Fibroblast of skin of left quadriceps (primary cell): ENCODE measurements at places on chromosomes 3 and 15.

GRCh38 chr15:71248386-71248785, 133.1 kb downstream of the THSD4 start:
- no peak for DNase-seq

DNA sequence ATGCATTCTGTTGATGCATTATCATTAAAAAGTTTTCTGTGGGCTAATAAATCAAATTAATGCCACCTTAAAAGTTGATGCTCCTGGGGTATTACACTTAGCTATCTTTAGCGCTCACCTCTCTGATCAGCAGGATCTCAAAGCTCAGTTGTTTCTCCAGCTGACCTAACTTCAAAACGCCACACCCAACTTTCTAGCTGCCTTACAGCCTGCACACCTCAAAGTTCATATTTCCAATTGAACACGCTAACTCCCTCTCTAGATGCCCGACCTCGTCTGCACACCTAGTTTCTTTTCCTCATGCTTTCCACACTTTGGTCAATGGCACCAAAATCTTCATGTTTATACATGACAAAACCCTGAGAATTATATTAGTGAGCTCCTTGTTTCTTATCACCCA, 98.2 kb upstream of the AGTR1 start:
- no peak for DNase-seq

GRCh38 chr3:40872258-40872920, 326.9 kb upstream of the CTNNB1 start:
- no peak for DNase-seq

GRCh38 chr3:114902691-114903101, 244.4 kb downstream of the ZBTB20 start:
- no peak for DNase-seq

DNA sequence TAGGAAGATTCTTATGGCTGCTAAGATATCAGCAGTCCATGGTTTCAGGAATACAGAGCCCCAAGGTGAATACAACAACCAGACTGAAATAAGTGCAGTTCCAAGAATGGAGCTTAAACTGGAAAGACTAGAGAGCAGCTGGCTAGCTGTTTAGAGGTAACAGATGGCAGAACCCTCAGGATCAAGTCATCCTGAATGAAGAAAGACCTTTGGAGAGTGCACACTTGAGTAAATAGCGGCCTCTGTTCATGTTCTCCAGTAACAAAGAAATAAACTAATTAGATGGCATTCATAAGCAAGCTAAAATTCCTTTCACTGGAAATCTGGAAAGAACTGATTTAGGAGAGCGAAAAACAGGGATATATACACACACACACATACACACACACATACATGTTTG, 968.4 kb downstream of the FHIT start:
- DNase-seq, result no peak

GRCh38 chr3:149547954-149548668, 73.6 kb downstream of the TM4SF4 start:
- no peak for DNase-seq

- no peak for DNase-seq
Measured at GRCh38 chr15:69008056-69008455, 6.4 kb upstream of the NOX5 start.

DNA sequence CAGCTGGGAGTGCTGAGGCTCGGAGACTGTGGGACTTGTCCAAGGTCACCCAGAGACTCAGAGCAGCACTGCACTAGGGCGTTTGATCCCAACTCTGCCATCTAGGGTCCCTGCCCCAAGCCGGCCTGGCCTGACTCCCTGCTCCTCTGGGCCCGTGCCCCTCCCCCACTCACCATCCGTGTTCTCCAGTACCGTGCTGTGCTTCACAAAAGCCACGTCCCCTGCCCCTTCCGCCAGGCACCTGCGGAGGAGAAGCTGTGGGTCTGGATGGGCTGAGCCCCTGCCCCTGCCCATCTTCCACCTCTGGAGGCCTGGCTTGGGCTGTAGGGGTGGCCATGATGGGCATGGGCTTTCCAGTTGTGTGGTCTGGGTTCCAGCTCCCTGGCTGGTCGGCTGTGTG, 8.4 kb downstream of the MELTF start:
- no peak for DNase-seq

- DNase-seq, result no peak
Measured at GRCh38 chr3:112817271-112817670, 29.4 kb downstream of the CD200R1L start.

DNA sequence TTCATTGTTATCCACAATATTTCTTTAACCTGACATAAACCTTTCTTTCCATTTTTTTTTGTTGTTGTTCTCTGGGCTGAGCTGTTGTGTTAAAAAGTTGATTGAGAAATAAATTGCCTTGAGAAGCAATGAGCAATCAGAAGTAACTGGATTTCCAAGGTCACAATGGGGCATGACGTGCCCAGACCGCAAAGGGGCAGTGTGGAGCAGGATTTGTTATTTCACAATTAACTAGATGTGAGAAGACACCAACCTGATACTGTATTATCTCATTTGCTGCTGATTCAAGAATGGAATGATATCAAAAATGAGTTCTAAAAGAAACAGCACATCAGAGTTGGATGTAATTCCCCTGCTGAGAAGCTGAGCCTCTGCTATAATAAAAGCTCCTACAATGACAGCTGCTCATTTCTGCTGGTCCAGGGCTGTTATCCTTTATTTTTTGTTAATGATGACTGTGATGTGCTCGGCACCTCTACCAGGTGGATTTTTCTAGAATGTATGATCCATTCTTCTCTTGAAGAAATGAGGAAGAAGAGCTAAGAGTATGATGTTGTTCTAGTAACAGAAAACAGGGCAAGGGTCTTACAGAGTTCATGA, 28.1 kb downstream of the CPNE4 start:
- no peak for DNase-seq

DNA sequence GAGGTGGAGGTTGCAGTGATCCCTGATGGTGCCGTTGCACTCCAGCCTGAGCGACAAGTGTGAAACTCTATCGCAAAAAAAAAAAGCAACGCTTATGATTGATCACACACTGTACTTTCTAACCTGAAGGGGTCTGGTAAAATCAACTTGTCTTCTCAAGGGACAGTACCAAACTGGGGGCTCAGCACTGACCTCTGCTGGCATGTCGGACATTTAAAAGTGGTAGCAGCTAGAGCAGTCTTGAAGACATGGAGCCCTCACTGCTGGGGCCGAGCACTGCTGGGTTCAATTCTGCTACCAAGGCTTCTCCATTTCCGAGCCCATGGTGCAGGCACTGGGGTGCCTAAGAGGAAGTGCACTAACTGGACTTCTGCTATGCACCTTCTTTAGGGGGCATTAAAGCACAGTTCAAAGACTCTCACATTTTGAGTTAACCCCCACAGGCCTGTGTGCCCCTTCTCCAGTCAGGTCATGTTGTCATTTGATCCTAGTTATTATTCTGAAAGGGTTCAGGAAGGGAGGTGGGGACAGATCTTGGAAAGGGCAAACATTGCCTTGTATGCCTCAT, 26.4 kb upstream of the LAMP3 start:
- no peak for DNase-seq

GRCh38 chr3:174441588-174442301, 417.4 kb upstream of the NAALADL2 start:
- no peak for DNase-seq

DNA sequence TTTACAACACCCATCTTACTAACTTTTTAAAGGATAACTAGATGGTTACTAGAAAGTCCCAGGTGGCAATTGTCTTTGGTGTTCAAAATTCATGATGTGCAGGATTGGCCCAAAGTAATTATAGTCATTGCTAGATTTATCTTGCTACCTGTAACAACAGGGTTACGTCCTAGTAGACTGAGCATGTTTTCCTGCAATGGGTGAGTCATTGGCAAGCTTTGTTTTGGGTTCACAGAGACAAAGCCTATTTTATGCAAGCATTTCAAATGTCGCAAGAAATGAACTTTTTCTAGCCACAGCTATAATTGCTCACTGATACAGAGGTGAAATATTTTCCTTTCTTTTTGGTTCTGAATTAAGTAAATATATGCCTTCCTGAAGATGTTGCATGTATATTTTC, 267.6 kb downstream of the AGBL1 start:
- no peak for DNase-seq

DNA sequence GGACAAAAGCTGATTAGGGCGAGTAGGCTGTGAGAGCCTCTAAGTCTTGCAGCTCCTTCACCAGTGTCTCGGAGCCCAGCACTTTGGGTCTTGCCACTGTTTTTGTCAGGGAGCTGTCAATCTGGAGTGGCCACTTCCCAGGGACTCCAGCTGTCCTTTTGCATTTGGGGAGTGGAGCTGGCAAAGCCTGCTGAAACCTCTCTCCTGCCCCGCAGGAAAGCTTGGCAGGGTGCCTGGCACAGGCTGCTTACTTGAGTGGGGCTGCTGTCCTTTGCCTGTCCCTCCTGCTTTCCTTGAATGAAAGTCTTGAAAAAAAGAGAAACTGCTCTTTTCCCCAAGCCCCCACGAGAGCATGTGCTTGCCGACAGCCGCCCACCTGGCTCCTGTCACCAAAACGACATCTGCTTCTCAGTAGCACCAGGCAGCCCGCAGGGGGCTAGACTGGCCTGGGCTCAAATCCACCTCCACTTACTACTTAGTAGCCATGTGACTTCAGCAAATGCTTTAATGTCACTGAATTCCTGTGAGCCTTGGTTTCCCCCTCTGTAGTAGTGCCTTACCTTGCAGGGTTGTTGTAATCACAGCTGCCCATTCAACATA, 13.7 kb downstream of the USP13 start:
- DNase-seq, result no peak

DNA sequence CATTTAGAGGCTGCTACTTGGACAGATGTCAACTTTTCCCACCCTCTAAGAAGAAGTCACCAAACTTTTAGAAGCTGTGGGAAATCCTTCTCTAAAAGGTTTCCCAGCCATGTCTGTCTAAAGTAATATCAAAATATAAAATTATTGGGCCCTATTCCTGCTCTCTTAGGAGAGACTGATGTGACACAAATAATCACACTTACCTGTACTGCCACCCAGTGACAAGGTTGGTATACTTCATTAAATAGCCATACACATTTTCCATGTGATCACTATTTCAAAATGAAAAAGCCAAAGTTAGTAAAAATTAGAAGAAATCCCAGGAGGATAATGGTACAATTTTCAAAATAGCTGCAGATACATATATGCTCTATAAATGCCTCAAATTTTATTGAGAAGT, 12.6 kb downstream of the OSBPL11 start:
- no peak for DNase-seq

DNA sequence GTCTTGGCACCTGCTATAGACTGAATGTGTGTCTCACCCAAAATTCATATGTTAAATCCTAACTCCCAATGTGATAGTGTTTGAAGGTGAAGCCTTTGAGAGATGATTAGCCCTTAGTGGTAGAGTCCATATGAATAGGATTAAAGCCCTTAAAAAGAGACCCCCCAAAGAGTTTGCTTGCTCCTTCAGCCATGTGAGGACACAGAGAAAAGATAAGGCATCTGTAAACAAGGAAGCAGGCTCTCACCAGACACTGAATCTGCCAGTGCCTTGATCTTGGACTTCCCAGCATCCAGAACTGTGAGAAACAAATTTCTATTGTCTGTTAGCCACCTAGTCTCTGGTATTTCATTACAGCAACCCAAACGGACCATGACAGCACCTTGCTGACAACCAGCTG, 16.6 kb downstream of the KPNA1 start:
- no peak for DNase-seq

DNA sequence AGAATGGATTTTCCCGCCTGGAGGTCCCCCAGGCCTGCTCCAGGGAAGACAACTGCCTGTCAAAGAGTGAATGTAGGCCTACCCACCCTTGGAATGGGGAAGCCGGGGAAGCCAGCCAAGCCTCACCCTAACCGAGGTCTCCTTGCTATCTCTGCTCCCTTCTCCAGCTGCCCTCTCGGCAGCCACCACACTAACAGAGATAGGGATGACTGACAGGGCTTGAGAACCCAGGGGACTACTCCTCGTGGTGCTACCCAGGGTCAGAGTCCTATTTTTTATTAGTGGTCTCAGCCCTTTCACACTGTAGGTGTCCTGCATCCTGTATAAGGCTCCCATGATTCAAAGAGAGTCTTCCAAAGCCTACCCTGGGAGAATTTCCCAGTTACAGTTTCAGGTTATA, 160.6 kb upstream of the CHRM5 start:
- DNase-seq, result no peak

DNA sequence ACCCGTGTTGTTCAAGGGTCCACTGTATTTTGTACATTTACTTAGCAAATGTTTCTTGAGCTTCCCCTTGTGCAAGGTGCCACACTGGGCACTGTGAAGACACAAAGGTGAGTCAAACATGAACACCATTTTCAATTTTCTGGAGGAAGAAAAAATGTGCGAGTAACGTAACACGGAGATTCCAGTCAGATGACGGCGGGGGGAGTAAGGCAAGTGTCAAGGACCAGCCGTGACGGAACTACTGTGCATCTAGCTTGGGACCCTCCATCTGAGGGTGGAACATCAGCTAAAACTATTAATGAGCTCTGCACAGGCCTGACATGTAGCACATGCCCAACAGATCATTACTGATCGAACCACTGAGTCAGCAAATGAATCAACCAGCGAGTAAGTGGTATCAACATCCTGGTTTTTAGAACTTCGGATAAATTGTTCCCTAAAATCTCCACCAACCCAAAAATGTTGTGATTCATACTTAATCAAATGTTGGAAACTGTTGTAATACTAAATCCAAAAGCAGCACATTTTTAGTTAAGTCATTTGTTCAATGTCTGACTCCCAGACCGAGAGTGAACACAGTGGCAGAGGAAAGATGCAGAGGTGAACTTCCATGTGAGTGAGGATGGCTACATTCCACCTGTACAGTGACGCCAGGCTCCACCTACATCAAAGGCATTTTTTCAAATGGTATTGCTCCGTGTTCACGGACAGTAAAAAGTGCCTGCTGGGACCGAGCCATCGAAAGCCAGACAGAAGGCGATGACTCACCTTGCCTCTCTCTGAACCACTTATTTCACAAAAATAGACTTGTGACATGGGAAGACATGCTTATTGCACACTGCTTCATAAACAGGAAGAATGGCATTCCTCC, 172.2 kb downstream of the ATP10A start:
- DNase-seq, result peak; percentile 49

GRCh38 chr3:138937690-138938055, 9.3 kb downstream of the FOXL2 start:
- no peak for DNase-seq

- no peak for DNase-seq
Measured at GRCh38 chr3:196159952-196160804, 51.0 kb downstream of the ZDHHC19 start.

DNA sequence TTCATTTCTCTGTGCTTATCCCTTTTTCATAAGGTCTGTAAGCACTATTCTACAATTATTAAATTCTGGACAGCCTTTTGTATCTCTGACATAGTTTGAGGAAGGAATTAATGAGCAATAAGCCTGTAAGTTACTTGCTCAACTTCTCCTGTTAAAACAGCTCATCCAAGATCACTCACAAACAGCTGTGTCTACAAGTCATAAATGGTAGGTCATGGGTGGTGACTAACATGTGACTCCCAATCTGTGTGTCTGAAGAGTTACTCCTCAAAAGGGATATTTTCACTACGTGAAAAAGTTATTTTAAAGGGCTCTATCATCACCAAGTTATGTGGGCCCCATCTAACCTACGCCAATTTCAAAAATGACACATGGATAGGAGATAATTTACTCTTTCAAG, 145.2 kb upstream of the CBLB start:
- DNase-seq, result peak; percentile 57
